ENCODE measurements at places on chromosomes 7 and 10. TPM values are rescaled to one million over a fixed set of nuclear protein-coding genes. Genes with fewer than 3 reads are reported as not detected.

Gene TSPAN12
- not detected for total RNA-seq

Gene CREB5
- not detected for total RNA-seq

Gene DKK1
- total RNA-seq = not detected

Gene DPP6
- total RNA-seq = not detected

Gene CAMK2B
- total RNA-seq = 1.9 TPM

Gene PNLIPRP3
- total RNA-seq = not detected

Gene RARRES2
- total RNA-seq = not detected

Gene CTNNA3
- not detected for total RNA-seq

Gene GNGT1
- not detected for total RNA-seq

Gene MOGAT3
- not detected for total RNA-seq

Gene ZNF398
- 16.9 TPM for total RNA-seq

Gene CHAT
- total RNA-seq = 2.2 TPM

Gene SLC29A4
- total RNA-seq = 0.73 TPM

Gene HIBADH
- 23.1 TPM for total RNA-seq

Gene OR9A2
- total RNA-seq = 0.30 TPM

Gene RAPGEF5
- total RNA-seq = 0.82 TPM

Gene CAV1
- total RNA-seq = 0.57 TPM

Gene HECW1
- total RNA-seq = not detected

Gene DDC
- 0.32 TPM for total RNA-seq

Gene SORBS1
- 0.43 TPM for total RNA-seq

Data from activated T-helper 2 cell treated with anti-CD3 and anti-CD28 coated beads, Interferon-gamma antibody, Interleukin-2, Interleukin-4, amounts not matched to agents 10 μg/mL and 5 μg/mL and 100 μg/mL, durations not matched to agents 14 hours and 24 hours and 36 hours (primary cell).